ENCODE measurements at places on chromosomes 6 and 20.

DNA sequence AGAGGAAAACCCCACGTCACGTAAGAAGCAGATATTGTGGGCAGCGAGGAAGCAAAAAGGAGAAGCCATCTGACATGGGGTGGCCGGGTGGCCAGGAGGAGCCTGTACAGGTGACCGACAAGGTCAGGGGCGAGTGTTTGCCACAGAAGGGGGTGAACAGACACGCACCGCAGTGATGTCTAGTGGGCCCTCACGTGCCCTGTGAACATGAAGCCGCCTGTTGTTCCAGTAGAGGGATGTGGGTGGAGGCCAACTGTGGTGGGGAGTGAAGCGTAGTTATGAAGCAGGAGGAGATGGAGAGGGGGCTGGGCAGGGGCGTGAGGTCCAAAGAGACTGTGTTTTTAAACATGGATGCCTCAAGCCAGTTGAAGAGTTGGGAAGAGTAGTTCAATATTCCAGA, 20.5 kb downstream of the MYT1 start:
- no peak for DNase-seq

DNA sequence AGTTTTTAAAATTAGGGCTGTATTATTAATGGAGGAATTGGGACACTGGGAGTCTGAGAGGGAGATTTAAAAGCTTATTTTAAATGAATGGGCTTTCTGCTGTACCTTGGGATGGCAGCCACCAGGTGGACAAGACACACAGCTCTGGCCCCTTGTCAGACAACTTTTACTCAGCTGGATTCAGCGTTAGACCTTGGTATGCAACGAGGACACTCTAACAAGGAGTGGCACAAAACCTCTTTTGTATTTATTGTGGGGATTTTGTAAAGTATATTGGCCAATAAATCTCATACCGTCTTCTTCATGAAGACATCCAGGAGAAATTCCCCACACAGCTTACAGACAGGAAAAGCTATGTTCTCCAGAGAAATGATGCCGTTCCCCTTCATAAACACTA, 105.7 kb downstream of the LCA5 start:
- no peak for DNase-seq

DNA sequence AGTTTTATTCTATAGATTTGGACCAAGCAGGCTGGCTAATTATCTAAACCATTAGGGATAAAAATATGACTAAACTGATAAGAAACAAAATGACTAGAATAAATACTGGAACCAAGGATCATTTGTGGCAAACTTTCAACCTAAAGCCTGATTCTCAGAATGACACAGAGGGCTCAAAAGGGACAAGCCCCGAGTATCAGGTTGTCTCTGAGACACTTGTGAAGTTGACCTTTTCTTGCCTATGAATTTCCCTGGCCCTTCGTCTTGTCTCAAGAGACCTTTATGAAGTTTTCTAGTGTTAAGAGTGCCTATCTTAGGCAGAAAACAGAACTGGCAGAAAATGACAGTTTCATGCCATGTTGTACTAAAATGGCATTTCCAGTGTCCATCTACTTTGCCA, 68.3 kb downstream of the IMPG1 start:
- no peak for DNase-seq

- DNase-seq, result no peak
Measured at GRCh38 chr20:44125332-44126127, 61.5 kb downstream of the JPH2 start.

DNA sequence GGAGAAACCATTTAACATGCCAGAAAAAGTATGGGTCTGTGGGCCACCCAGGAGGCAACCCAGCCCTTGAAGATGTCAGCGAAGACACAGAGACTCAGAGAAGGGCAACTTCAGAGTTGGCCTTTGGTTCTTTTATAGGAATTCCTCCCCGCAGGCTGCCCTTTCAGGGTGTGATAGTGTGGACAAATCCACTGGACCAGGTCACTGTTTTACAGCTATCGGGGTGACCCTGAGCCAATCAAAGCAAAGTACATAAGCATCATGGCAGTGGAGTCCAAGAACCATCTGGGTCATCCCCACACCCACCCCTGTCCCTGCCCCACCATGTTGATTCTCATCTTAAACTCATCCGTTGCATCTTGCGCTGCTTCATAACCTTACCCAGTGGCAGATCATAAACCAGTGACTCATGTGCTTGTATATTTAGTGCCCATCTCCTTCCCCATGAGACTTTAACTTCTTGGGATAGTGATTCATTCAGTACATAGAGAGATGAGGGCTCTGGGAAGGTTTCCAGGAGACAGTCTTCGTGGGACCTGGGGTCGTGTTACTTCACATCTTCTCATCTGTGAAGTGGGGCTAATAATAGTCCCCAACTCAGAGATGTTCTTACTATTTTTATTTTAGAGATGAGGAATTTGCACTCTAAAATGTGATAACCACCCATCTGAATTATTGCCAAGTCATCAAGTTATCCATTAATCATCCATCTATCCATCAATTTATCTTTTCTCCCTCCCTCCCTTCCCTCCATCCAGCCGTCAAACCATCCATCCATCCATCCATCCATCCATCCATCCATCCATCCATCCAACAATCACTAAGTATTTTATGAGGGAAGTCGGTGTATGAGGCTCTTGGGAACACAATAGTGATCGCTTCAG, 51.0 kb downstream of the EDN3 start:
- DNase-seq, result no peak

DNA sequence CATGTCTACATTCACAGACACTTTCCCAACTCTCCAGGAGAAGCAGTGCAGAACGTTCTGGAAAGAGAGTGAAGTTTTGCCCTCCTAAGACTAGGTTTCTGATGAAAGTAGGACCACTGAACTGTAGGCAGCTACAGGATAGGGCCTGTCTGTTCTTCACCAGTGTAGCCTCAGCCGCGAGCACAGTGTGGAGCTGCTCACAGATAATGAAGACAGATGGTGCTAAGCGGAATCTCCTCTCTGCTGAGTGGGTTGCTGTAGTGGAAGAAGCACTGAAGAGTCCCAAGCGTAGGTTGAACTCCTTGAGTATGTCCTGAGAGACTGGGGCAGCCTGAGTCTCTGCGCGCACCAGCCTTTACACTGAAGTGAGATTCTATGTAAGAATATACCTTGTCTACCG, 170.2 kb downstream of the PACRG start:
- DNase-seq, result no peak

- no peak for DNase-seq
Measured at GRCh38 chr6:44833248-44833647, 445.7 kb downstream of the CDC5L start.

DNA sequence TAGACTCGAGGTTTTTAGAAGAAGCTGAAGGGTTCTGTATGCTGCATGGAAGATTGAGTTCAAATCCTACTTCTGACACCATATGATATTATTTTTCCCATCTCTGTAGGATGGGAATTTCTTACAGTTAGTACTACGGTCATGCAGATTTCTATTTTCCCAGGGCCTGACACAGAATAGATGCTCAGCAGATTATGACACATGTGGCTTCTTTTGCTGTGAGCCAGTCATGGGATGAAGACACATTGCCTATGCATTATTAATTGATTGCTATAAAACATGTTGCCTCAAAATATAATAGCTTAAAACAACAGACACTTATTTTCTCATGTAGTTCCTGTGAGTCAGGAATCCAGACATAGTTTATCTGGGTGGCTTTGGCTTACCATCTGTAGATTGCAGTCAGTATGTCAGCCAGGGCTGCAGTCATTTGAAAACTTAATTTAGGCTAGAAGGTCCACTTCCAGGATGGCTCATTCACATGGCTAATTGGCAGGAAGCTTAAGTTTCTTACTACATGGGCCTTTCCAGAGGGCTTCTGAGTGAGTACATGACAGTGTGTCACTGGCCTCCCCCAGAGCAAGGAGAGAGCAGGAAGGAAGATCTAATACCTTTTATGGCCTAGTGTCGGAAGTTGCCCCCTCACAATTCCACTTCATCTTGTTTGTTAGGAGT, 29.5 kb downstream of the TOP1 start:
- no peak for DNase-seq

- DNase-seq, result no peak
Measured at GRCh38 chr6:49299279-49299678, 163.8 kb downstream of the MMUT start.
